CD4-positive, alpha-beta T cell treated with Interleukin-1 beta for 1 hour (primary cell): ENCODE measurements at places on chromosomes 13 and 19.
A peak's percentile ranks its signal among the peaks of the same experiment; 100 is the strongest.

GRCh38 chr19:42293540-42293939 lies 8.4 kb upstream of the PRR19 start:
- DNase-seq: no peak

GRCh38 chr13:104253063-104253680 lies 1187.0 kb upstream of the SLC10A2 start:
- no peak for DNase-seq

DNA sequence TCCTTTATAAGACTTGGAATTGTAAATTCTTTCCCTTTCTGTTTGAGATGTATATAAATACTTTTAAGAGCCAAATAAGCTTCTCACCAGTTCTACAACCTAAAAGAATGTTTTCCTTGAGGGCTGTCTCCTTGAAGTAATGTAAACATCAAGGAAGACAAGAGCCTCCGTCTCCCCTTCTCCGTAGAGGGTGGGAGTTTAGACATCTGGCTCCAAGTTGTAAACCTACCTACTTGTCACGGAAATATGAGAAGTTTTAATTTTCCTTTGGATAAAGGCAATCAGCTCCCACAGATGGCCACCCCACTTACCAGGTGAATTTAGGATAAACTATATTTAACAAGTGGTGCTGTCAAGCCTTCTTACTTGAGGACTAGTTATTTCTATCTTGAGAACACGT lies 237.9 kb downstream of the NALCN start:
- no peak for DNase-seq

DNA sequence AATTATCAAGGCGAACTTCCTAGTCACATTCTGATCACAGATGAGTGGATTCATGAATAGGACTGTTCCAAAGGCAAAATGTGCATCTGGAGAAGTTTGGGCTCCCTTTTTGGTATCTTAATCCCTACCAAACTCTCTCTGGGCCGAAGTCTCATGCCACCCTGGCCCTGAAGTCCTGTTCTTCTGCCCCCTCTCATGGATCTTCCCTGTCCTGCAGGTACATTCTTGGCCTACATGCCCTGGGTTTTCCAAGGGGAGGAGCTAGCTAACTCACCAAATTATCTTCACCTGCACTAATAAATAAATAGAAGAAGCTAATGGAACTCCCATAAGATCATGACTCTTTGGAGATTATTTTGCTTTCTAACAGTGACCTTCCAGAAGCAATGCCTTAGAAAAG lies 50.3 kb downstream of the SERTM1 start:
- DNase-seq: no peak

DNA sequence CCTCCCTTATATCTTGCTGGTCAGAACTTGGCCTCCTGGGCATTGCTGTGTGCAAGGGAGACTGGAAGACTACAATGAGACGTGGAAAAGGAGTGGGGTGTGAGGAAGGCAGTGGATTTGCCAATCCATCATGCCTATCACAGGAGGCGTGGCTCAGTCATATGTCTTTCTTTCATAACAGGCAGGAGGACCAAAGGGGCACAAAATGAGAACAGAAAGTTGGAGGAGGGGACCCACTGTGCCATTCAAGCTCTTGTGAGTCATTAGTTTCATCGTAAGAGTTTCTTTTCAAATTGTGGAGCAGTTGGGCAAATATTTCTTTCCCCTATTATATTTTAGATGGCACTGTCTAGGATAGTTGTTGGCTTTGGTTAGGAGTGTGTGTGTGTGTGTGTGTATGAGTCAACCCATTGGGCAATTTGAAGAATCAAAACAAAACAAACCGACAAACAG lies 471.5 kb downstream of the TSHZ3 start:
- peak; percentile 44 for DNase-seq

- DNase-seq: no peak
Measured at GRCh38 chr13:38013676-38014075, 144.1 kb upstream of the TRPC4 start.

GRCh38 chr13:107192289-107192688 lies 624.4 kb upstream of the ARGLU1 start:
- DNase-seq: no peak

DNA sequence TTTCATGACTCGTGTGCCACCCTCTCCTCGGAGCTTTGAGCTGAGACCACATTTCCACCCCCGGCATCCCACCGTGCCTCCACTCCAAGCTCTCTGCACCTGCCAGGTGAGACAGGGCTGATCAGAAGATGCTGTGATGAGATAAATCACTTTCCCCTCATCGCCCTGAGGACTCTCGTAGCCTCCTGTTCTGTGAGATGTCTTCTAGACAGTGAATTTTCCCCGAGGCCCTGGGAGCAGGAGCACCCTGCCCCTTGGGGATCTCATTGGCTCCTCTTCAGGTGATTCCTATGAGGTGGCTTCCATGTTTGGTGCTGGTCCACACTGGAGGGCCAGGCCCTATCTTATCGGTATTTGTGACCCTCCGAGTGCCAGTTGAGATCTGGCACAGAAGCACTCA lies 154.0 kb upstream of the TSHZ3 start:
- DNase-seq: no peak

GRCh38 chr13:32159137-32159869 lies 127.7 kb downstream of the FRY start:
- DNase-seq: no peak

- DNase-seq: no peak
Measured at GRCh38 chr13:75715601-75716523, 79.7 kb downstream of the LMO7 start.

GRCh38 chr13:98097749-98098148 lies 45.1 kb upstream of the FARP1 start:
- no peak for DNase-seq

DNA sequence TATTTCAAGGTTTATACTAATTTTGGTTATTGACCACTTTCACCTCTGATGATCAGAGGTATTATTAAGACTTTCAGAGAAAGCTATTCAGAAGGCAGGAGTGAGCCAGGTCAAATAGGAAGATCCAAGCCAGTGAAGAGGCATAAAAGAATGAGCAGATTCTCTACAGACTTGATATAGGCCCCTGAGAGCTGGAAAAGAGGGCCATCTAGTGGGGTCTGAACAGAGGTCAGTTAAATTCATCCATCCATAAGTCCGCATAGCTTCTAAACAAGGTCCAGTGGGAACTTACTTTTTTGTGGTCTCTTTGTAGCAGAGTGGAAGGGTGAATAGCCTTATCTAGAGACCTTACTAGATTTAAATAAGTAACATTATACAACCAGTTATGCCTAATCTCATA lies 126.6 kb upstream of the UFM1 start:
- DNase-seq: no peak

DNA sequence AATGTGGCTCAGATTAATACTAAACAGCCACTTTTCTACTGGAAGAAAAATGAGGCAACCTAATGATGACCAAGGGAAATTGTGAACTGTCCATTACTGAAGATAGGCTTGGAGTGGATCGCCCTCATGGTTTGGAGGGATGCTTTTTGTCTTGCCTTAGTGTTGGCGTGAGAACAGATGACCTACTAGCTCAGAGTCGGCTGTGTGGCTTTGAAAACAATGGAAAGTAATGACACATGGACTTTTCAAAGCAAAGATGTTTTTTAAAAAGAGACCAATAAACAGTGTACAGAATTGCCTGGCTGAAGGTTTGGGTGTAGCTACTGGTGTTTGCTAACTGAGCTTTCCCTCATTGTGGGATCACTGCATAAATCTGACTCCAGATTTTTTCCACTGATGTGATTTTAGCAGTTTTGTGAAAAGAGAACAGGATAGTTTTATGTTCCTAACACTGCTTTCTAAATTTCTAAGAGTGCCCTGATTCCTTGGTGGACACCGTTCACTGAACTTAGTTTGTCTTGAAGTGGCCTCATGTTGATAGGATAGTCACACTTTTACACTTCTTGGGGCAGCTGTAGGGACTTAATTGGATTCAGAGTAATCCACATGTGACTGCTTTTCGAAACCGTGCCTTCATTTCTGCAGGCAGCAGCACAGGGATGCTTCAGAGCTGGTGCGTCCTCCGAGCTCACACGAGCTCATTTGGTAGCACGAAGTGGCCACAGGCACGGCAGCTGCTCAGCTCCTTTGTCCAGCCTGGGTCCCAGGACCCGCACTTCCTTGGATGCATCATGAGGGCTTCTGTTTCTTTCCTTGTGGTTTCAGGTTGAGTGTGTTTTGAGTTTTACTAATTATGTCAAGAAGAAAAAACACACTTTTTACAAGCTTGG lies 4.3 kb downstream of the CEBPG start:
- no peak for DNase-seq

GRCh38 chr19:34428549-34429285 lies 536 bp downstream of the UBA2 start:
- peak; percentile 18 for DNase-seq

- no peak for DNase-seq
Measured at GRCh38 chr19:38047641-38048040, 140.6 kb downstream of the SIPA1L3 start.

- DNase-seq: no peak
Measured at GRCh38 chr13:30802501-30802900, 67.2 kb downstream of the ALOX5AP start.

- peak; percentile 64 for DNase-seq
Measured at GRCh38 chr13:27953676-27954405, 15.3 kb downstream of the CDX2 start.

- no peak for DNase-seq
Measured at GRCh38 chr13:48831248-48831647, 144.5 kb upstream of the FNDC3A start.

DNA sequence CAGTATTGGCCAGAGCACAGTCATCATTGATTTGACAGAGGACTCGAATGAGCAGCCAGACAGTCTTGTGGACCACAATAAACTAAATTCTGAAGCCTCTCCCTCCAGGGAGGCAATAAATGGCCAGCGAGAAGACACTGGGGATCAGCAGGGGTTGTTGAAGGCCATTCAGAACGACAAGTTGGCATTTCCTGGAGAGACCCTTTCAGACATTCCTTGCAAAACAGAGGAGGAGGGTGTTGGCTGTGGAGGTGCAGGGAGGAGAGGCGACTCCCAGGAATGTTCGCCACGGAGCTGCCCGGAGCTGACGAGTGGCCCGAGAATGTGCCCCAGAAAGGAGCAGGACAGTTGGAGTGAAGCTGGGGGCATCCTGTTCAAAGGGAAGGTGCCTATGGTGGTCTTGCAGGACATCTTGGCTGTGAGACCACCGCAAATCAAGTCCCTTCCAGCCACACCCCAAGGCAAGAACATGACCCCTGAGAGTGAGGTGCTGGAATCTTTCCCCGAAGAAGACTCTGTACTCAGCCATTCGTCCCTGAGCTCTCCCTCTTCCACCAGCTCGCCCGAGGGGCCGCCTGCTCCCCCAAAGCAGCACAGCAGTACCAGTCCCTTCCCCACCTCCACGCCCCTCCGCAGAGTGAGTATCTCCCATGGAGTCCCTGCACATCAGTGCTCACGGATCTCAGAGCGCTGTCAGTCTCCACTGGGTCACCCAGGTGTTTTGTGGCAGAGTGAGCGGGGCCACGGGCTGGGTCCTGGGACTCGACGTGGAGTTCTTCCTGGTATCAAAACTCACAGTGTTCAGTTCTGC lies 6.9 kb downstream of the CHAF1A start:
- DNase-seq: no peak

DNA sequence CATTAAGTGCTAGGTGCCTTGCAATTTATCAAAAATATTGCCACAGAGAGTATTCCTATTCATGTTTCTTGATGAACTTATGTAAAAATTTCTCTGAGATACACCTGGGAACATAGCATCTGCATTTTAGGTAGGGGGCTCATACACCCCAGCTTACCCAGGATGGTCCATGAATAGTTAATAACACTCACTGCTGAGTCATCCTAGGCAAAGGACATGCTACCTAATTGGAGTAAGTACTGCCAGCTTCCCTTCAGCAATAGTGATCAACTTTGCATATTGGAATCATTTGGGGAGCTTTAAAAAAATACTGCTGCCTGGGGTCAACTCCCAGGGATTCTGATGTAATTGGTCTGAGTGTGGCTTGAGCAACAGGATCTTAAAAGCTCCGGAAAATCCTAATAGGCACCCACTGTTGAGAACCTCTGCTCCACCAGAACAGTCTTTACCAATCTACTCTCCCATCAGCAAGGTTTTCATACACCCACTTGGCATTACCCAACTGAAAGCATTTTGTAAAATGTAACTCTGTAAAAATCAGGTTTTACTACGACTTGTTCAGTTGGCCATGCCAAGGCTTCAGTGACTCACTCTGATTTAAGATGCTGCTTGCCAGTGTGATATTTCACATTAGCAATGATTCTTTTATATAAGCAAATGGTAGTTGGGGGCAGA lies 67.2 kb upstream of the FNDC3A start:
- DNase-seq: no peak

DNA sequence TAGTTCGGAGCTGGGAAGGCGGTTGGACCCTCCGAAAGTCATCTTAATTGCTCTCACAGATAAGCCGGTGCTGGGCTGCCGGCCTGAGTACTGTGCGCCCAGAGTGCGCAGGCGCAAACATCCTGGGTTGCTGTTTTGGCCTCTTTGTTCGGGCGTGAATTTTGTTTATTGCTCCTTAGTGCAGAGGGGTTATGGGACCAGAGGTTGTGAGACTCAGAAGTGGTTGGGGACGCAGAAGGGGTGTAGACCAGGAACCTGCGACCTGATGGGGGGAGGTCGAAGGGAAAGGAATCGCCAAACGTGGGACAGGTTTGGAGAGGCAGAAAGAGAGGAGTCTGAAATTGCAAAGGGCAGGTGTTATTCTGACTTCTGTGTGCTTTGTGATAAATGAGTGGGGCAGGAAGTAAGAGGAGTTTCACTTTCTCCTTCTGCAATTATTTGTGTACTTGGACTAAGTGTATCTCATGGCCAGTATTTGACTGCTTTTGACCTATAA lies 607 bp upstream of the ZNF566 start:
- peak; percentile 84 for DNase-seq

DNA sequence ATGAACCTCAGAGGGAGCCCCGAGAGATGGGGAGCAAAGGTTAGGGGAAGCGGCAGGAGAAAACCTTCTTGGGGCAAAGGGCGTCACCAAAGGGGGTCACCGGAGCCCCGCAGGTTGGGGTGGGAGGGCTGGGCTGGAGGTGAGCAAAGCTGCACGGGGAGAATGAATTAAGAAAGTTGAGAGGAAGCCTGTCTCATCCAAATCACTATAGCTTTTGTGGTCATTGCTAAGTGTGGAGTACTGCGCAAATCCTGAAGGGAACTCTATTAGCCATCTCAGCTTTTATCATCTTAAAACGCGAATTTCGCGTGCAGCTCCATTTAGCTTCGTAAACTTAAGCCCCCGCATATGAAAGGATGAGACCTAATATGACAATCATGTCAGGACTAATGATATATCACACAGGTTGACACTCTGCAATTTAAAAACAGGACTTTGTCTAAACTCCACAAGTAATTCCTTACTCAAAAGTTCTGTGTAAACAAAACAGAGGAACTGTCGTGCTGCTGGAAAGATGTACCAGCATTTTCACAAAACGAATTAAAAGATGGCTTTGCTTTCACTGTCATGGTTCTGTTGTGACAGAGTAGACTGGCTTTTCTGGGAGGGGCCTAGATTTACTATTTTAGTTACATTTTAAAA lies 631 bp downstream of the LACC1 start:
- DNase-seq: no peak

- DNase-seq: no peak
Measured at GRCh38 chr13:69683921-69684686, 423.5 kb upstream of the ATXN8OS start.

GRCh38 chr19:7482584-7483439 lies 6.0 kb downstream of the PEX11G start:
- no peak for DNase-seq

GRCh38 chr13:63287926-63288325 lies 1872.3 kb upstream of the PCDH20 start:
- DNase-seq: no peak

GRCh38 chr13:31369213-31369612 lies 169.4 kb downstream of the B3GLCT start:
- DNase-seq: no peak
